ENCODE measurements at places on chromosomes 1 and 21. TPM values are rescaled to one million over a fixed set of nuclear protein-coding genes. Genes with fewer than 3 reads are reported as not detected.

GRCh38 chr21:37874904-37875780 is 41.1 kb downstream of the KCNJ6 start:
- DNase-seq, result no peak

DNA sequence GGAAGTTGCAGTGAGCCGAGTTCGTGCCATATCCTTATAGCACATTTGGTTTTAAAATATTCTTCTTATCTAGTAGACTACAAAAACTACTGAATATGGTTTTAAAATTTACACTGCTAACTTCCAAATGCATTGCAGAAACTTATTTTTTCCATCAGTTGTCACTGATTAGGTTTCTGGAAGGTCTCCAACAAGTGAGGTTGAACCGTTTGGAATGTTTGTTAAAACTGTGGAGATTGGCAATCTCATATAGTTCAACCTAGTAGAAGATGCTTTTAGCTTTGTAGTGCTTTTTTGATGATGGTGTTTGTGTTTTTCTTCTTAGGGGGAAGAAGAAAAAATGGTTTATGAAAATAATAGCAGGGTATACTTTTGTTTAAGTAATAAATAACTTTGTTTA is 12.9 kb downstream of the CENPF start:
- DNase-seq, result peak; percentile 12

GRCh38 chr1:29485096-29485925 is 249.0 kb downstream of the PTPRU start:
- no peak for DNase-seq

STXBP3 gene
- total RNA-seq, result 53.0 TPM

BARHL2 gene
- total RNA-seq, result not detected

LDLRAD2 gene
- under 0.01 TPM for total RNA-seq

- DNase-seq, result no peak
Measured at GRCh38 chr1:245313576-245313975, 158.8 kb downstream of the KIF26B start.

DNA sequence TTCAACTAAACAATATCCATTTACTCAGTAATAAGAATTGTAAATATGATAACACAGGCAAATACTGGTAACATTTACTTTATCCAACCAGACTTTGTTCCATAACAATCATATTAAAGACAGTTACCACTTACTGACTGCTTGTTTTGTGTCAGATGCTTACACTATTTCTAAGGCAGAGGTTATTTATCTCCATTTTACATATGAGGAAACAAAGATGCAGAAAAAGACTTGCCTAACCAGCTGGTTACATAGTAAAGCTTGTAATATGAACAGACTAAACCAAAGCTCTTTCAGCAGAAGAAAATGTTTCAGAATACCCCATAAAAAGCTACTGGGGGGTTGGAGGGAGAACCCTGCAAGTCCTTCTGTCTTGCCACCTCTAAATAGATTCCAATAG is 180.1 kb downstream of the EIF4G3 start:
- no peak for DNase-seq

GRCh38 chr1:206651958-206652890 is 16.9 kb downstream of the DYRK3 start:
- DNase-seq, result peak; percentile 47

DNA sequence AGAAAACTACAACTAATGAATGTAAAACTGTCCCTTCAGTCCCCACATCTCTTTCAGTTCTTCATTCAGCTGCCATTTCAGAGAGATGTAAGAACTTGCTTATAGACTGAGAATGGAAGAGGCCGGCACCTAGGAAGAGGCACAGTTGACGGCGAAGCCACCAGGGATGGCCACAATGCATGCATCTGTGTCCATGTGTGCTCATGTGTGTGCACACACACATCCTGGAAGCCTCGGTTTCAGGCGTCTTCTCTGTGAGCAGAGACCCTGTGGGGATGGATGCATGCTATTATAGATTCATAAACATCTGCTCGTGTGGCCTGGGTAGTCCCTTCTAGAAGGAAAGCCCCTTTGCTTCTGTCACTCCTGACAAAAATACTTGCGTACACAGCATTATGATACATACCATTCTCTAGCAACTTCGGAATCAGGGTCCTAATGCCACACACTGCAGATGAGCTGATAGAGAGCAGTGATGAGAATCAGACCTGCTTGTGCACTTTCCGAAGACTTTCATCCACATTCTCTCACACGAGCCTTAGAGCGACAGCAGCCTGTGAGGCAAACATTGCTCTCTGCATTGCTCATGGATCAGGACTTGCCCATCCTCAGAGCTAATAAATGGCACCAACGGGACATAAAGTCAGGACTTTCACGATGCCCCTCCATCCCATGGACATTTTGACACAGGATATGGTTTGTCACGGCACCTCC is 12.4 kb upstream of the GPR61 start:
- DNase-seq, result no peak

POU3F1 gene
- total RNA-seq, result under 0.01 TPM

GRCh38 chr1:229192031-229192430 is 78.9 kb upstream of the RAB4A start:
- DNase-seq, result no peak

Measured in lung microvascular endothelial cell (primary cell).